Activated T-helper 1 cell treated with anti-CD3 and anti-CD28 coated beads, Interleukin-2, amount 50 U/mL, for 16 hours (primary cell): ENCODE measurements at places on chromosomes 12 and 14.

- no peak for DNase-seq
Measured at GRCh38 chr12:64427988-64428387, 23.8 kb downstream of the XPOT start.

- DNase-seq = no peak
Measured at GRCh38 chr12:50006754-50007442, 18.4 kb downstream of the RACGAP1 start.

GRCh38 chr14:105005929-105006830 is 14.7 kb downstream of the CDCA4 start:
- no peak for DNase-seq

DNA sequence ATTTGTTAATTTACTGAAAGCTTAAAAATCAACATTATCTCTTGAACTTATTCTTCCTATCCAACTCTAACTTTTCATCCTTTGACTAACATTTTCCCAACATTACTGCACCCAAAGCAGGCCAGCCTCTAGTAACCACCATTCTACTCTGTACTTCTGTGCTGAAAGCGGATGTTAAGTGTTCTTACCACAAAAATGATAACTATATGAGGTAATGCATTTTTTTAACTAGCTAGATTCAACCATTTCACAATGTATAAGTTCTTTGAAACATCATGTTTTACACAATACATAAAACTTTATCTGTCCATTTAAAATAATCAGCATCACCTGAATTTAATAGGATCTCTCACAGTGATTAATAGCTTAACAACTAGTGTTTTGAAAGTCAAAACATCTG is 468.5 kb upstream of the MGAT4C start:
- no peak for DNase-seq

DNA sequence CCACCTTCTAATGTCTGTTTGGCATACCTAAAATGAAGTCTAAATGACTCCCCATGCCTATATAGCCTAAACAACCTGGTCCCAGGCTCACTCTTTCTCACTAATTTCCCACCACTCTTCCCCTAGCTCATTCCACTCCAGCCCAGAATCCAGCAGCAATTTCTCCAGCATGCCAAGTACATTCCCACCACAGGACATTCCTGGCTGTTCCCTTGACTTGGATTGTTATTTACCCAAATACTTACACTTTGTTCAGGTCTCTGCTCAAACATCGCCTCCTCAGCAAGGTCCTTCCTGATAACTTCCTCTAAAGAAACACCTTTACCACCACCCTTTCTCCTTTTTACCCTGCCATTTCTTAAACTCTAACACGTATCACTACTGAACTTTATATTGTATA is 743.4 kb downstream of the RPS29 start:
- no peak for DNase-seq

- no peak for DNase-seq
Measured at GRCh38 chr12:19709889-19710288, 270.6 kb downstream of the AEBP2 start.

GRCh38 chr14:36226164-36226563 is 49.6 kb upstream of the PTCSC3 start:
- no peak for DNase-seq

DNA sequence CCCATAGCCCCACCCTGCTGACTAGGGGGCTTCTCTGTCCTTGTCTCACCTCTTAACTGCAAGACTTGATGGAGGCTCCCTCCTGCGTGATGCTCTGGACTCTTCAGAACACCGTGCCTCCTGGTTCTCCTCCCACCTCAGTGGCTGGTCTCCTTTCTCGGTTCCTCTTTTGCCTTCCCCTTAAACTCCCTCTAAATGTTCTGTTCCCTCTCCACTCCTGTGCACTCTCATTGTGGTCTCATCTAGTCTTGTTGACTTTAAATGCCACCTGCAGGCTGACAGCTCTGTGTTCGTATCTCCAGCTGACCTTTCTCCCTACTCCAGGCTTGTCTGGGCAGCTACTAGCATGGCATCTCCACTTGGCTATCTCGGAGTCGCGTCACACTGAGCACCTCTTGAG is 28.3 kb downstream of the DYNC1H1 start:
- DNase-seq = no peak

DNA sequence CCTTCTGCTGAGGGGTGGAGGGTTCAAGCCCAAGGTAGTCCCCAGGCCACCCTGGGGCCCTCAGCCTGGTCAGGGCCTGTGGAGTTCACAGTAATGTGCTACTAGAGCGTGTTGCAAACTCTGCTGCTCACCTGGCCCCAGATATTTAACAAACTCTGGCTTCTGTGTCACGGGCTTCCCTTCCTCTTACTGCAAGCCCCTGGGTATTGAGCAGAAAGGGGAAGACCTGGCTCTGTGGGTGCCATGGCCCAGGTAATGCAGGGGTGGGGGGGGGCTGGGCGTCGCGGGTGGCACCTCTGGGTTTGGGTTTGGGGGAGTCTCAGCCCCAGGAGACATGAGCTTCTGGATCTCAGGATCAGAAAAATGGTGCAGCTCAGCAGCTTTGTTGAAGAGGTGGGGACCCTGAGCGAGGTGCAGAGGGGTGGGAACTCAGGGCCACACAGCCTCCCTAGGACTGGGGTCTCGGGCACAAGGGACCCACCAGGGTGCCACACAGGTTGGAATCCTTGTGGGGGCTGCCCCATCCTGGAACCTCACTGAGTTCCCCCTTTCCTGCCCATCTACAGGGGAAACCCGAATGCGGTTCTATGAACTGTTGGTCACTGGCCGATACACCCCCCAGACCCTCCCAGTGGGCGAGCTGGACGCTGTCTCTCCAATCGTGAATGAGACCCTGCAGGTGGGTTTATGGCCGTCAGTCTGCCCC is 4.0 kb downstream of the SETD1B start:
- DNase-seq = no peak
